ENCODE measurements at places on chromosomes 1 and 21.

GRCh38 chr1:210582205-210582970 is 253.7 kb downstream of the HHAT start:
- no peak for DNase-seq

DNA sequence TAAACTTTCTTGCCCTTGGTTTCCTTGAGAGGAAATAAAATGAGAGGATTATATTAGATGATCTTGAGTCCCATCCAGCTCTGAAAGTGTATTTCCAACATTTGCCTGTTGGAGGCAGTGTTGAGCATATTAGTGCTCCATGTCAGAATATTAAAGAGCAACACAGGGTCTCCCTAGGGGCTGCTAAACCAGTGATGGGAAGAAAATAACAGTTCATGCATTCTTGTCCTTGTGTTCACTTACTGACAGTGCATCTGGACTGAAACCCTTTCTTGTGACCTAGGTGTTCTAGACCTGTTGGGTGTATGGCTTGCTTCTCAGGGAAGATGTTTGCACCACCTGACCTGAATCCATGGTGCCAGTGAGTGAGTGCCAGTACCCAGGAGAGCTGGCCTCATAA is 124.7 kb upstream of the KIAA0040 start:
- DNase-seq = peak; percentile 42

DNA sequence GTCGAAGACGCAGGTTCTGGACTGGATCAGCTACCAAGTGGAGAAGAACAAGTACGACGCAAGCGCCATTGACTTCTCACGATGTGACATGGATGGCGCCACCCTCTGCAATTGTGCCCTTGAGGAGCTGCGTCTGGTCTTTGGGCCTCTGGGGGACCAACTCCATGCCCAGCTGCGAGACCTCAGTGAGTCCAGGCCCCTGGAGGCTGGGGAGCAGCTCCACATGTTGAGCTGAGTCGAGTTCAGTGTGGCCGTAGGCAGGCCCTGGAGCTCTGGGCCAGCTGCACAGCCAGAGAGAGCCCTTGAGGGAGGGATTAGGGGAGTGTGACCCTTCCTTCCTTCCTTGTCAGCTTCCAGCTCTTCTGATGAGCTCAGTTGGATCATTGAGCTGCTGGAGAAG is 1.6 kb downstream of the ELF3 start:
- no peak for DNase-seq

DNA sequence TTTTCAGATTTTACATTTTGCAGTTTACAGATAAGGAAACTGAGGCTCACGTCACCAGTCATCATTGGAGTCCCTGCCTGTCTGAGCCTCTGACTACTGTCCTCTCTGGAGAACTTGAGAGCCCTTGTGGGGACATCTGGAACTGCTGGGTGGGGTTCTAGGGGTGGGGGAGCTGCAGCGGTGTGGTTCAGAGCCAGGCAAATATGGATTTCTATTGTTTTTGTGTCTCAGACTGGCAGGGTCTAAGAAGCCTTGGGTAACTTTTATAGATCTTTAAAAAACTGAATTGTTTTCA is 46.9 kb downstream of the IER5 start:
- no peak for DNase-seq

DNA sequence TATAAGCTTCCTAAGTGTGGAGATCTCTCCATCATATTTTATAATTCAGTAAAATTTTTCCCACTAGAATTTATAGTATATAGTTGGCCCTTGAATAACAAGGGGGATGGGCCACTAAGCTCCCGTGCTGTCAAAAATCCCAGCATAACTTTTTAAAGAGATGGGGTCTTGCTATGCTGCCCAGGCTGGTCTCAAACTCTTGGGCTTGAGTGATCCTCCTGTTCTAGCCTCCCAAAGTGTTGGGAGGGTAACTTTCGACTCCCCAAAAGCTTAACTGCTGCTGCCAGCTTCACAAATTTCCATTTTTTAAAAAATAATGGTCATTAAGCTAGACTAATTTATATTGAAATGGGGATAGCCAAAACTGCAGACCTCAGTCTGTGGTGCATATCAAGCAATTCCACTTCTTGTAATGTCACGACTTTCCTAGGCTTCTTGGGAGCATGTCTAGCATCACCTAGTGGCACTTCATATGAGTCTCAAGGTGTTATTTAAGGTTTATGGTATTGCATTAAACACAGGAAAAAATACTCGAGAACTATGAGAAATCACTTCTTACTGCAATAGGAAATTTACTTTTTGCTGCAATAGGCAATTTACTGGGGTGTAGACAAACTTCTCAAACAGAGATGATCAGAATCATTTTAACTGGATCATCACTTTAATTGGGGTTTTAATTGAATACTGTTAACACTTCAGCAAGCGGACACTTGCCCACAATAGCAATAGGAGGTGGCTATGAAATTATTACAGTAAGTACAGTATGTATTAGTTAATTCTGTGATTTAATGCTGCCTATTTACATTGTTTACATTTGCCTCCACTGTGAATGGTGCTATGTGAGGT is 19.3 kb upstream of the ACTA1 start:
- no peak for DNase-seq

GRCh38 chr1:222911866-222912265 is 97.0 kb downstream of the DISP1 start:
- no peak for DNase-seq

GRCh38 chr1:217105437-217105836 is 382.2 kb upstream of the ESRRG start:
- no peak for DNase-seq

- peak; percentile 81 for DNase-seq
These were observed 72.1 kb downstream of the SKI start for GRCh38 chr1:2300004-2300771.

DNA sequence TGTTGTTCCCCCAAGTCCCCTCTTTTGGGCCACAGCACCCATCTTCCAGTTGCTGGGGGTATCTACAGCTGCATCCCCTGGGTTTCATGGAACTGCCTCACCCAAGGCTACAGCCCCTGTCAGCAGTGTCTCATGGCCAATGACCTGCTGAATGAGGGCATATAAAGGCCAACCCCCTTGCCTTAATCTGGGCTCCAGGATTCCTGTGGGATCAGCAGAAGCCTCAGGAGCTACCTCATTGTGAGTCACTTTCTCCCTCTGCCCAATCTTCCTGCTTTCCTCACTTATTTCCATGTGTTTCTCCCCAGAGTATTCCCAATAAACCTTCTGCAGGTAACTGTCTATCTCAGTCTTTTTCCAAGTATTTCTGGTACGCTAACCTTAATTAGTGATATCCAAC is 37.3 kb upstream of the SYT14 start:
- no peak for DNase-seq

- DNase-seq = no peak
These were observed 16.5 kb downstream of the PODN start for GRCh38 chr1:53078333-53079101.

- DNase-seq = peak; percentile 59
These were observed at the start of gene HES4 for GRCh38 chr1:999725-1000356. Gene HES4 (minus strand): TSS chr1:1000097. CDS start chr1:999973, 124 bp downstream.

All from activated CD4-positive, alpha-beta T cell treated with anti-CD3 and anti-CD28 coated beads, Interleukin-2, amount 10 ng/mL, durations not matched to agents 7 days and 5 days (primary cell).